ENCODE measurements at places on chromosomes 2 and 18.
A peak's percentile ranks its signal among the peaks of the same experiment; 100 is the strongest.

DNA sequence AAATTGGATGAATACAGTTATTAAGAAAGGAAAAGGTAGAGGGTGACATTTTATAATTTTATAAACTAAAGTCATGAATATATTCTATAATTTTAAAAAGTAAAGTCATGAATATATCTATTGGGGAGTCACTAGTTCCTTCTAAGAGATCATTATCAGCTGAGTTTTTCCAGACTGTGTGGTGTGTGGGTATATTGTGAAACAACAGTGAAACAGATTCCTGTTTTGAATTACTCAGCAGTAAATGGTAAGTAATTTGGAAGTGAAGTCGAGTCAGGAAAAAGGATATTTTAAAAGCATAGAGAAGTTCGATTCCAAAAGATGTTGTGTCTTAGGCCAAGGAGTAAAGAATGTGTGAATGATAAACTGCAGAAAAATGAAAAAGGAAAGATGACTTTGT is 1018.2 kb upstream of the NXPH2 start:
- no peak for DNase-seq

GRCh38 chr2:54867457-54867856 is 144.0 kb downstream of the EML6 start:
- no peak for DNase-seq

DNA sequence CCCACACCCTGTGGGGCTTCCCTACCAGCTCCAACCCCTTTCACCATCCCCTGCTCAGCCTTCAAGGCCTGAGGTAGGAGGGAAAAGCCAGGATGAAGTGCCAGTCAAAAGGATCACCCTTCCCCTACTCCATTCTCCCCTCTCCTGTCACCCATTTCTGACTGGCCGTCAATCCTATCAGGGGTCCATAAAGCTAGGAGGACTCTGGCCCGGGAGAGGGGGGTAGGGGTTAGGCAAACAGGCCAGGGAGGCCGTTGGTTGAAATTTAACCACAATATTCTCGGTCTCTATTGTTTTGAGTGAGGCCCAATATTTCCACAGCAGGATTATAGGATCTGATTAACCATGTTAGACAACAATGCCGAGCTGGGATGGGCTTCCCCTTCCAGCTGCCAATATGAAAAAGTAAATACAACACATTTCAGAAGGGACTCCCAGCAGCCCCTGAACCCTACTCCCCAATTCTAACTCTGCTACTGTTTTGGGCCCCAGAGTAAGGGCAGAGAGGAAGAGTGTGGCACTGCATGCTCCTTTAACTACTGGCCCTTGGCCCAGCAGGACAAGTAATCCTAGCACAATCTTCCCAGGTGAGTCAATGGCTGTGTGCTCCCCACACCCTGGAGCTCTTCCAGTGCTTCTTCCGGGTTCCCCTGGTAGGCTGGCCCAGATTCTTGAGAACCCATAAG is 10.6 kb upstream of the IHH start:
- DNase-seq, result no peak

DNA sequence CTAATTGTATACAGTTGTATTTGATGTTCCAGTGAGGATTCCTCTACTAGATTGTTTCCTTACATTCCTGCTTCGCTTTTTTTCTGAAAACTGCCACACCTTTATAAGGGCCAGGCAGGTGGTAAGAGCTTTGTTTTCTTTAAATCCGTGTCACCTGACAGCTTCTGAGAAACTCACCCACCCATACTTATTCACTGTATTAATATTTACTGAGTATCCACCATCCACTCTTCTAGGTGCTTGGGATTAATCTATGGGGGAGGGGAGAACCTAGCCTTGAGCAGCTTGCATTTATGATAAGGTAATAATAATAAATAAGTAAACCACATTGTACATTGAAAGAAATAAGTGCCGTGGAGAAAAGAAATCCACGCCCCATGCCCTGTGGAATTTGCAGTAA is 174.7 kb upstream of the AGAP1 start:
- DNase-seq, result no peak

DNA sequence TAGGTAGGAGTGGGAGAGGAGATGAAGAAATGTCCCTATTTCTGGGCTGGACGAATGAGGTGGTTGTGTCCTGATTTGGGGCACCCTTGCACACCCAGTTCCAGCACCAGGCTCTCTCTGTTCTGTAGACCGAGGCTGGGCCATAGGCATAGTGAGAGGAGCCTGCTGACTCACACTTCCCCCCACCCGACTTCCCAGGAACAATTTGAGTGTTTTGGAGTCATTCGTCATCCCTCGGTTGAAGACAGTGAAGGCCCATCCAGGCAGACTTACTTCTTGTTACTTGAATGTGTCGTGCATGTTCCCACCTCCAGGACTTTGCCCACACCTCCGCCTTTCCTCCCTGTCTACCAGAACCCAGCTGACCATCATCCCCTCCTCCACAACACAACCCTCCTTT is 179.1 kb downstream of the HAUS1 start:
- DNase-seq, result peak; percentile 32

GRCh38 chr2:205091411-205091810 is 546.1 kb downstream of the PARD3B start:
- no peak for DNase-seq

- DNase-seq, result no peak
These were observed 277.8 kb upstream of the CNTNAP5 start for GRCh38 chr2:123747326-123747725.

DNA sequence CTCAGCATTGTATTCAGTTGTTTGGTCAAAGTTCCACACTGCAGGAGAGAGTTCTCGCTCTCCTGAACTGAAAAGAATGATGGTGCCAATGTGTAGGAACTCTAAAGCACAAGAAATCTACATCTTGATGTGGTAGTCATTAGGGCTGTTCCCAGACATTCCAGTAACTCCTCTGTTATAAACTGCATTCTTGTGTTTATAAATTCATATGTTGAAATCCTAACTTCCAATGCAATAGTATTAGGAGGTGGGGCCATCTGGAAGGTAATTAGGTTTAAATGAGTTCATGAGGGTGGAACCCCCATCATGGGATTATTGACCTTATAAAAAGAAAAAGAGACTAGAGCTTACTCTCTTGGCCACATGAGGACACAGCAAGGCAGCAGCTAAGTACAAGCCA is 239.6 kb downstream of the CDH20 start:
- no peak for DNase-seq

DNA sequence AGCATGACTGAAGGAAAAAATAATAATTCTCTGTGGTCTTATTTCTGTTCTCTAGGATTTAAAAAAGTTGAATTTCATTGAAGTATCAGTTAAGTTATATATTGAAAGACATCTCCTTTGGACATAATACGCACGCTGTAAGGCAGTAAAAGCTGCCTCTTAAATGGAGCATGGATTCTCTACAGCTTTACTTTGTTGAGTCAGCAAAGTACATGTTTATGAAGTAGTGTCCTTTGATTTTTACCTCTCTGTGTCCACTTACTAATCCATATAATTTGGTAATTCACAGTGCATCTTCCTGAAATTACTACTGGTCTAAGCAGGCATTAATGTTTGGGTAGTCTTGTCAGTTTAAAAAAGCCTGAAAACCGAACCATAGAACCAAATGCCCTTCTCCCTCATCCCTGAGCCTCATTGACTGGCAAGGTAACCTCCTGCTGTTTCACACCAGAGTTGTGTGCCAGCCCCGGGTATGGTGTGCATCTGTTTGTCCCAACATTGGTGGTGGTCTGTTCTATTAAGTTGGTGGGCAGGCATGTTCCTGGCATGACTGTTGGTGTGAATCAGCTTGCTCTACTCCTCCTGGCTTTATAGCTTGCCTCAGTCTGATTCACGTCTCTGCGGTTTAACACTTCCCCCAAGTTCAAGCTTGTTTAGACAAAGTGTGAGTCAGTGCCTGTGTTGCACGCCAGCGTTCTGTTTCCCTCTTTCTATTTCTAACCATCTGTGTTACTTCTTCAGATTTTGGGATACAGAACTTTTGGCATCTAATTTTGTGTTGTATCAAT is 71.0 kb upstream of the ITM2C start:
- peak; percentile 97 for DNase-seq

DNA sequence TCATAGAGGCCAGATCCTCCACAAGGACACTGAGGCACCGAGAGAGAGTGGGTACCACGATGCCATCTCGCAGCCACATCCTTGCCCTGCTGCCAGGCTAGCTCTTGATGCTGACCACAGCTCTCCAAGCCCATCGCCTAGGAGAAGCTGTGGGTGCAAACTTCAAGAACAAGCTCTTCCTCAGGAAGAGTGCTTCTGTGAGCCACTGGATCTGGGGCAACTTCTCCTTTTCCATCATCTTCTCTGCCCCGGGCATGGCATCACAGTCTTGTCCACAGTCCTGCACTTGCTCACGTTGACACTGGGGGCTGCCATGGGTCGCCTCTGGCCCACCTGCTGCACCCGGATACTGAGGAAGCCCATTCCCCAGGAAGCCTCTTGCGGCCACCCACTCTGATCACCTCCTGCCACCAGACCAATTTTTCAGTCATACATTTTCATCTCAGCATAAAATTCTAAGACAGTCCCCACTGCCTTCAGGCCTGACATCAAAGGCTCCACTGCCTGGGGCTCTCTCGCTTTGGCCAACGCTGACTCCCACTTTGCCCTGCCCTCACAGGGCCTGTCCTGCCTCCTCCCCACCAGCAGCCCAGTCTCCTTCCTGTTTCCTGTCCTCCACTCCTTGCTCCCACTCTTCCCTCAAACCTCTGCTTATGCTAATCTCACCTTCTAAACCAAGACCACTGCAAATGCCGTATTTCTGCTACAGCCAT is 243.9 kb downstream of the AFF3 start:
- no peak for DNase-seq

- DNase-seq, result no peak
These were observed 427.6 kb downstream of the BCL11A start for GRCh38 chr2:60125611-60126426.

GRCh38 chr2:55063713-55064323 is 13.6 kb upstream of the RTN4 start:
- DNase-seq, result no peak

- DNase-seq, result no peak
These were observed 226.6 kb downstream of the MEIS1 start for GRCh38 chr2:66661253-66662173.

GRCh38 chr2:240851078-240851991 is 17.3 kb upstream of the AGXT start:
- DNase-seq, result peak; percentile 88

DNA sequence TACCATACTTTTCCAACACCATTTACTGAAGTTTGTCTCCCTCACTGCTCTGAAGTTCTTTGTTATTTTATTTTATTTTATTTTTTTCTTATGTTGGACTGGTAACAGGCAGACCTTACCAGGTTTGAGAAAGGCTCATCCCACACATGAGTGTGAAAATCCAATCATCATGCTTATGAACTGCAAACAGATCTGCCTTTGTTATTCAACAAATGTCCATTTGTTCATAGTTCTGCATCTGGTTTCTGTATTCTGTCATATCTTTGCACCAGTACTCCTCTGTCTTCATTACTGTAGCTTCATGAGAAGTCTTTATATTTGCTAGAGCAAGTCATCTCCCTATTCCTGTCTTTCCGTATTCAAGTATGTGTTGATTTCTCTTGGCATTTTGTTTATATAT is 5.3 kb downstream of the RNU2-63P start:
- DNase-seq, result no peak

- DNase-seq, result no peak
These were observed 123.0 kb downstream of the KLHL29 start for GRCh38 chr2:23508066-23508390.

DNA sequence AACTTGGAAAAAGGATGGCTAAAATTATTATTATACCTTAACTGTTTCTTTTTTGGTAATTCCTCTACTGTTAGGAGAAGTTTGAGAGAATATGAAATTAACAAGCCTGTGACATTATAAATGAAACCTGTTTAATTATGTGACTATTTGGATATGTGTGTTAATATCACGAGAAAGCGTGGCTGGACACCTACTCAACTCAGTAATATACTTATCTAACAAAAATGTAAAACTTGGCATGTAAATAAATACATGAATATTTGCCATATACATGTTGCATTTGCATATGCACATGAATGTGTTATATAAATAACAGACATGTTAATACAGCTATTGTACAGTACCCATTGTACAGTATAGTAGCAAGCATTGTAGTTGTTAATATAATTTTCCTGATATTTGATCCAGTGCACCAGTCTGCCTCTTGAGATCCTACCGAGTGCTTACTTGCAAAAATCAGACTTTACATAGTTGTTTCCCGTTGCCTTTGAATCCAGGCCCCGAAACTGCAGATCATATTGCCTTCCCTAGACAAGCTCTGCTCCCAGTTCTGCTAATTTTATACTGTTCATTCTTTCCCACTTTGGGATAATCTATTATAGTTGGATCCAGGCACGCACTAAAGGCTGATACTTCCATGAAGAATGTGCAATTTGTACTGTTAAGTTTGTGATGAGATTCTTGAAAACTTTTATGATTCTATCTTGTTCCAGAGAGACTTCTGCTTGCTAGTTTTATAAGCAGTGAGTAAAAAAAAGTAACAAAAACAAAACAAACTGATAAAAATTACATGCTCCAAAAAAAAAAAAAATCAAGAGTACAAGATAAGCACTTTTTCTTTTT is 395.6 kb downstream of the ARHGAP15 start:
- peak; percentile 11 for DNase-seq

GRCh38 chr2:136116151-136116812 is 1.7 kb downstream of the CXCR4 start:
- peak; percentile 45 for DNase-seq

GRCh38 chr2:209523867-209524266 is 100.0 kb downstream of the MAP2 start:
- peak; percentile 56 for DNase-seq

- DNase-seq, result no peak
These were observed 40.7 kb upstream of the TAF1B start for GRCh38 chr2:9802576-9802993.

DNA sequence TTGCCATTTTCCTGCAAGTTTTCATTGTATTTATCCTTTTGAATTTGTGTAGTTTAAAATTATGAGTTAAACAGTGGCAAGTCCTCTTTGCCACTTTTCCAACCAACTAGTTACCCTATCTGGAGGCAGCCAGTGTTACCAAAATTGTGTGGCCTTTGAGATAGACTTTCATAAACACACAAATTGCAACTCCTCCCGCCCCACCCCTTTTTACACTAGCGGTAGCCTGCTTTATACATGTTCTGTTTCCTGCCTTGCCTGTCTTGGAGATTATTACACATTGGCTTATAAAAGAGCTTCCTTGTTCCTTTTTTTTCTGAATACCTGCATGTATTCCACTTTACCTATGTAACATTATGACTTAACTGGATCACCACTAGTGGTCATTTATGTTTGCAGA is 56.5 kb downstream of the RPIA start:
- no peak for DNase-seq

All from astrocyte of the hippocampus (primary cell).